ENCODE measurements at places on chromosomes 2 and 18.

GRCh38 chr2:37456479-37456878 is 112.0 kb downstream of the QPCT start:
- DNase-seq = no peak

GRCh38 chr2:224020523-224020922 is 18.6 kb downstream of the SERPINE2 start:
- DNase-seq = no peak

DNA sequence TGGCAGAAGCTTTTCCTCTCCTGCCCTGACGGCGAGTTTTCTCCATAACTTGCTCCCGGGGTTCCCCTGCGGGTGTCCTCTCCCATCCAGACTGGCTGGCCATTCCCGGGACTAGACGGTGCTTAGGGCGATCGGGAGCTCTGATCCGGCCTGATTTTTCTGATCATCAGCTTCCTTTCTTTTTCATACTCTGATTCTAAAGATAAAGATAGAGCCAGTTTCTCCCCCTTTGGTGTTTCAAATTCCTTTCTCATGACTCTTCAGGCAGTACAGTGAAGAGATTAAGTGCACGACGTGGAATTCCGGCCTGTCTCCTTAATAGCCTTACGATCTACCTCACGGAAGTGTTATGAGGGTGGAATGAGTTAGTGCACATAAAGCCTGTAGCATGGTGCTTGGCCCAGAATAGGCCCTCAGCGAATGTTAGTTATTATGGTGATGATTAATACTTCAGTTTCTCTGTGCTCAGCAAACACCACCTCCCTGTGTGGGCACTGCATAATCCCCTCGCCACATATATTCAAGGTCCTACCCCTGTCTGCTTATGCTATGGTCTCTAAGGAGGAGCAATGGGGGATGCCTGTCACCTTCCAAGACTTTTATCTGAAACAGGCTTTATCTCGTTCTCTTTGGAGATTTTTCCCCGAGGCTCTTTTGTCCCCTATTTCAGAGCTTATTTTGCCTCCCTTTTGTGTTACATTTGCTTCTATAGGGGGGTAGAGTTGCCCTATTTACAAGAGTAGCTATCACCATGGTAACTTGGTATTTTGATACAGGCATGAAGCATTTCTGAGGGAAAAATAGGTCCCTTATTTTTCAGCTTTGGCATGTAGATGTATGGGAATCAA is 254.8 kb downstream of the CDH2 start:
- no peak for DNase-seq

DNA sequence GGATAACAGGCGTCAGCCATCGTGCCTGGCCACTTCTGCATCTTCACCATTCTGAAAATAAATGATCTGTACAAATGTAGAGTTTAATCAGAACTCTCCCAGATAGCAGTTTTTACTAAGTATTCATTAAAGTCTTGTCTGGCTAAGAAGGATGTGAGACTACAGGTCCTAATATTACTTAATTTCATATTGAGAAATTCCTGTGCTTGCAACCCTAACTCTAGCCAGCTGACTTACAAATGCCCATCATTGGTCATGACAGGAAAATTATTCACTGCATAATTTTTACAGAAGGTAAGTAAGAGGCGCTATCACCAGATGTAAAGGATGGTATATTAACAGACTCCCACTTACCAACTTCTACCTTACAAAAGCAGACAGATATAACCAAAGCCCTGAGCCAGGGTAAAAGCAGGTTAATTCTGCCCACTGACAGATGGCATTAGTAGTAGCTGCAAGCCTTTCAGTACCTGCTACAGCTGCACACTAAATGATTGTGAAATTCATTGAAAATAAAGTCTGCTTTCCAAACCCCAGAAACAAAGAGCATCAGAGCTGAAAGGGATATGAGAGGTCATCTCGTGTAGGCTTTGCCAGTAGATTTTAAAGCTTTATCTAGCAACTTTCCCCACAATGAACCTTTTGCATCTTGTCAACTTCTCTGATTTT is 271.3 kb upstream of the STON1 start:
- DNase-seq = no peak

DNA sequence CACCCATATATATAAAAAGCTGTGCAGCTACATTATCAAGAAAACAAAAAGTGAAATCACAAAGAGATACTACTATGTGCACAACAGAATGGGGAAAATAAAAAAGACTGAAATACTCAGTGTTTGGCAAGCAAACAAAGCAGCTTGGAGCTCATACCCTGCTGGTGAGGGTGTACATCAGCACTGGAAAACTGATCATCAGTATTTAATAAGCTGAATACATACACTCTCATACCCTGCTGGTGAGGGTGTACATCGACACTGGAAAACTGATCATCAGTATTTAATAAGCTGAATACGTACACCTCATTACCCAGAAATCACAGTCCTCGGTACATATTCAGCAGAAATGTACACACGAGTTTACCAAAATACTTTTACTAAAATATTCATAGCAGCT is 220.8 kb downstream of the SPP2 start:
- no peak for DNase-seq
